ENCODE measurements at places on chromosomes 7 and 10.

GRCh38 chr10:74011770-74012169, 13.9 kb downstream of the VCL start:
- no peak for DNase-seq
- peaks cover 44% of the 10 kb centered on the region for H3K4me1 ChIP-seq
- no peaks in the 10 kb centered on the region for H3K27me3 ChIP-seq

GRCh38 chr7:26356929-26357798, 65.5 kb downstream of the SNX10 start:
- no peak for DNase-seq
- H3K36me3 ChIP-seq = no peaks in the 10 kb centered on the region
- no peak overlapping the region for H3K4me3 ChIP-seq

GRCh38 chr7:115822801-115823200, 207.8 kb downstream of the TFEC start:
- no peaks in the 10 kb centered on the region for H3K27me3 ChIP-seq
- no peak for DNase-seq
- H3K4me3 ChIP-seq = no peak overlapping the region
- H3K27ac ChIP-seq = no peak overlapping the region

- H3K27ac ChIP-seq = no peak overlapping the region
- H3K27me3 ChIP-seq = no peaks in the 10 kb centered on the region
- peaks cover 23% of the 10 kb centered on the region for H3K36me3 ChIP-seq
- H3K4me3 ChIP-seq = no peak overlapping the region
- no peak for DNase-seq
These were observed 78.5 kb upstream of the IGFBP3 start for GRCh38 chr7:45999541-45999940.

GRCh38 chr10:51321980-51322379, 247.7 kb downstream of the PRKG1 start:
- H3K36me3 ChIP-seq = peaks cover 6% of the 10 kb centered on the region
- DNase-seq = no peak
- H3K27ac ChIP-seq = no peak overlapping the region
- no peaks in the 10 kb centered on the region for H3K27me3 ChIP-seq

GRCh38 chr7:80705130-80705781, 66.8 kb downstream of the CD36 start:
- no peaks in the 10 kb centered on the region for H3K27me3 ChIP-seq
- no peak overlapping the region for H3K4me3 ChIP-seq
- DNase-seq = no peak
